Stimulated activated CD8-positive, alpha-beta memory T cell treated with anti-CD3 and anti-CD28 coated beads, Interleukin-4, amount 100 ng/mL, for 48 hours (primary cell): ENCODE measurements at places on chromosomes 3 and 15.

- no peak for DNase-seq
These were observed 21.5 kb downstream of the FRMD4B start for GRCh38 chr3:69364354-69364753.

- DNase-seq, result no peak
These were observed 248.2 kb downstream of the TBC1D5 start for GRCh38 chr3:17494117-17494809.

GRCh38 chr3:4261406-4261805, 41.8 kb upstream of the SETMAR start:
- DNase-seq, result no peak

GRCh38 chr15:86231864-86232721, 152.4 kb downstream of the AGBL1 start:
- DNase-seq, result peak; percentile 56

GRCh38 chr3:31917303-31918005, 63.6 kb downstream of the OSBPL10 start:
- DNase-seq, result no peak

GRCh38 chr3:163422671-163423070, 1655.6 kb downstream of the SI start:
- DNase-seq, result no peak

DNA sequence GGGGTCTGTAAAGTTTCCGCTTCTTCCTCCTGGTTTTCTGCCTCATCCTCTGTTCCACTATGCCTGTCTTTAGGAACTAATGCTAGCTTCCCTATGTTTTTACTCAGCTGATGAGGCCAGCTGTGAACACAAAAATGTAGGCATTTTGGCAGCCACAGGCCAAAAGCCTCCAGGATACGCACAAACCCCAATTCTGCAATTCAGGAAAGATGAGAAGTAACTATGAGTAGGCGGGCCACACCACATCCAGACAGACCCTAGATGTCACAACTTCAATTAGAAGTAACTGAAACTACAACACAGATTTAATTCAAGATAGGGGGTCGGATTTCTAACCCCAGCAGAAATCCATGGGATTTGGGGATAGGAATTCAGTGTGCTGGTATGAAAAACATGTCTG, 11.9 kb downstream of the CA12 start:
- DNase-seq, result no peak
